ENCODE measurements at places on chromosomes 11 and 22.

DNA sequence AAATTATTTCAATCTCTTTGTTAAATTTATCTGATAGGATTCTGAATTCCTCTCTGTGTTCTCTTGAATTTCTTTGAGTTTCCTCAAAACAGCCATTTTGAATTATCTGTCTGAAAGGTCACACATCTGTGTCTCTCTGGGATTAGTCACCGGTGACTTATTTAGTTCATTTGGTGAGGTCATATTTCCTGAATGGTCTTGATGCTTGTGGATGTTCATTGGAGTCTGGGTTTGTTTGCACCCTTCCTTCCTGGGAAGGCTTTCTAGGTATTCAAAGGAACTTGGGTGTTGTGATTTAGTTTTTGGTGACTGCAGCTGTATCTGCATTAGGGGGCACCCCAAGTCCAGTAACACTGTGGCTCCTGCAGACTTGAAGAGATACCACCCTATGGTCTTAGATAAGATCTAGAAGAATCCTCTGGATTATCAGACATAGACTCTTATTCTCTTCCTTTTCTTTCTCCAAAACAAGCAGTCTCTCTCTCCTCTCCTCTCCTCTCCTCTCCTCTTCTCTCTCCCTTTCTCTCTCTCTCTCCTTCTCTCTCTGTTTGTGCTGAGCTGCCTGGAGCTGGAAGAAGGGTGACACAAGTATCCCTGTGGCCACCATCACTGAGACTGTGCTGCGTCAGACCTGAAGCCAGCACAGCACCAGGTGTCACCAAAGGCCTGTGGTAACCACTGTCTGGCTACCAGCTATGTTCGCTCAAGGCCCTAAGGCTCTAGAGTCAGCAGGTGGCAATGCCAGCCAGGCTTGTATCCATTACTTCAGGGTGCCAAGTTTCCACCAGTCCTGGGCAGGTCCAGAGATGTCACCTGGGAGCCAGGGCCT, 3.3 kb upstream of the HEPN1 start:
- no peak for DNase-seq

- peak; percentile 71 for DNase-seq
Observed at GRCh38 chr22:24175160-24175808, 6.0 kb upstream of the SUSD2 start.

GRCh38 chr11:112304914-112305313, 44.3 kb upstream of the PLET1 start:
- DNase-seq = no peak

- DNase-seq = peak; percentile 36
Observed at GRCh38 chr11:64864473-64865285, 13.7 kb downstream of the EHD1 start.

GRCh38 chr22:40088818-40089217, 88.9 kb upstream of the TNRC6B start:
- no peak for DNase-seq

- DNase-seq = no peak
Observed at GRCh38 chr22:42692239-42693054, 28.2 kb downstream of the A4GALT start.

GRCh38 chr11:57502870-57503269, 12.6 kb downstream of the SLC43A1 start:
- DNase-seq = no peak

GRCh38 chr11:125429174-125429707, 66.8 kb downstream of the FEZ1 start:
- DNase-seq = peak; percentile 72

GRCh38 chr22:46970411-46971098, 208.1 kb downstream of the TBC1D22A start:
- DNase-seq = no peak

DNA sequence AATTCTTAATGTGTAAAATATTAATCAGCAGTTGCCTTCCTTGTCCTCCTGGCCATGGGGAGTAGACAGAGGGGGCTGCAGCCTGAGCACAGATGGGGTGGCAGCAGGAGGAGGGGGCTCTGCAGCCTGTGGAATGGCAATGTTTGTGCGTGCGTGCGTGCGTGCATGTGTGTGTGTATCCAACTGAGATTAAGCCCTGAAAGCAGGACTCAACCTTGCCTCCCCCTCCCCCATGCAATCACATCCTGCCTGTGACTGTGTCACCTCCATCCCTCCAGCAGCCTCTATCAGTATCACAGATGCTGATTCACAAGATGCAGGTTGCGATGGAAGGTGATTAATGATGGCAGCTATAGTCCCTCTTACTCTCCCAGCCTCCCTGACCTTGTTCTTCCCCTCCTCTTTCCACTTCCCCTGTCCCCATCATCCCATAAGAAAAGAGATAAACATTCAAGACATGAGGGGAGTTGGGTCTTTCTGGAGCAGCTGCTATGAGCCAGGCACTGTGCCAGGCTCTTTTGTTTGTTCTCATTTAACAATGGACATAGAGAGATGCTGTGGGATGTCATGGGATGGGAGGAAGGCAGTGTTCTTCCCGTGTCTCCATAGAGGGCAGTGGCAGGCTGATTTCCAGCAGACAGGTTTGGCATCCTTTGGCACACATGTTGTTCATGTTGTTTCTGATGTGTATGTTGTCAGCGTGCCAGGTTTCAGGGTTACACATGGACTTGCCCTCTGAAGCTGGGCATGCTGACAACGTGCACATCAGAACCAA, 43.8 kb upstream of the NECTIN1 start:
- DNase-seq = no peak

- DNase-seq = no peak
Observed at GRCh38 chr11:94595076-94595475, 27.9 kb downstream of the PIWIL4 start.

DNA sequence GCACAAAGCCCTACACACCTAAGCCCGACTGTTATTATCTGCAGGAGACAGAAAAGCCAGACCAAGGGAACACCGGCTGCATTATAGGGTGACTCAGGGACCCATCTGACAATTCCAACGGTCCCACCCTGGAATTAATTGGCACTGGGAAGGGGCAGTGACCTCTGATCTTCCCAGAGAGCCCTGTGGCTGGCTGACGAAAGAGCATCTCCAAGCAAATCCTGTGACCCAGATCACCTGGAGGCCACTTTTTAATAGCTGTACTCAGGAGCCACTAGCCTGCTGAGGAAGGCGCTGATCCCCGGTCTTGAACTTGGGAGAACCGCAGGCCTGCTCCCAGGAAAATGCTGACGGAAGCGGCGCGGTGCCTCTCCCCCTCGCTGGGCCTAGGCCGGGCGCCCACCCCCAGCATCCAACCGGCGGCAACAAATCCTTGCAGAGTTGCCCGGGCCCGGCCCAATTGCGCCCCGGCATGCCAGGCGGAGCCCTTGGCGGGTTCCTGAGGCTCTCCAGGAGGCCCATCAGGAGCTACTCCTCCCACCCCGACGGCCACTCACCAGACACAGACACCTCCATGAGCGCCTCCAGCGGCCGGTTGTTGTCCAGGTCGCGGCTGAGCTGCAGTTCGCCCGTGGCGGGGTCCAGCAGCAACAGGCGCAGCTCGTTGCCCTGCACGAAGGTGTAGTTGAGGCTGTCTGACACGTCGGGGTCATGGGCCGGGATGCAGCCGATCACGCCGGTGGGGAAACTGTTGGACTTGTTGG, 4.2 kb downstream of the CELSR1 start:
- no peak for DNase-seq

DNA sequence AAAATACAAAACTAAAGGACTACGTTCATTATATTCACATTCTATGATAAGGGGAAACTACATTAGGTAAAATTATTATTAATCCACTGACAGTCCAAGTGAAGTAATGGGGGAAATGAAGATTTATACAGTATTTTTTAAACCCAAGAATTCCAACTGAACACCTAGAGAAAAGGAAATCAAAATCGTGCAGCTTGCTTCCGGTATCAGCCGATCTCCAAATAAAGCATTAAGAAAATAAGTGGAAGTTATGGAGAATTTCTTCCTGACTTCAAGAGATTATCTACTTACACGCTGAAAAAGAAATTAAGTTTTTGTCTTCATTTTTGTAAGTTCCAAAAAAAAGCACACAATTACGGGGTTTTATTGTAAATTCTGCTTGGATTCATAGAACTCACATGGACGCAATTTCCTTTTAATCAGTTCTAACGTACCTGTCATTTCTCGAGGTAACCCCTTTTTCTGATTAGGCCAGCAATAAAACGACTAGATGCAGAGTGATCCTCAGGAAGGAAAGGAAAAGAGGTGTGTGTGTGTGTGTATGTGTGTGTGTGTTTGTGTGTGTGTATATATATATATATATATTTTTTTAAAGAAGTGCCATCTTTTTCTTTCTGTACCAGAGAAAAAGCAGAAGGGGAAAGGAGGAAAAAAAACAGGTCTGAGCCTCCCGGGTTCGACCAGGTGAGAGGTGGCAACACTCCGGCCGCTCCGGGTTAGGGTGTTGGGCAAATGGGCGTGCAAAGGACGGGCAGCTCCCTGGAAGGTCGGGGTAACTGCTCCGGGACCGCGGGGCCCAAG, 1.1 kb downstream of the ZBTB44 start:
- peak; percentile 7 for DNase-seq

- no peak for DNase-seq
Observed at GRCh38 chr11:35992548-35992947, 48.7 kb downstream of the LDLRAD3 start.

- no peak for DNase-seq
Observed at GRCh38 chr11:86175626-86176025, 68.9 kb upstream of the EED start.

DNA sequence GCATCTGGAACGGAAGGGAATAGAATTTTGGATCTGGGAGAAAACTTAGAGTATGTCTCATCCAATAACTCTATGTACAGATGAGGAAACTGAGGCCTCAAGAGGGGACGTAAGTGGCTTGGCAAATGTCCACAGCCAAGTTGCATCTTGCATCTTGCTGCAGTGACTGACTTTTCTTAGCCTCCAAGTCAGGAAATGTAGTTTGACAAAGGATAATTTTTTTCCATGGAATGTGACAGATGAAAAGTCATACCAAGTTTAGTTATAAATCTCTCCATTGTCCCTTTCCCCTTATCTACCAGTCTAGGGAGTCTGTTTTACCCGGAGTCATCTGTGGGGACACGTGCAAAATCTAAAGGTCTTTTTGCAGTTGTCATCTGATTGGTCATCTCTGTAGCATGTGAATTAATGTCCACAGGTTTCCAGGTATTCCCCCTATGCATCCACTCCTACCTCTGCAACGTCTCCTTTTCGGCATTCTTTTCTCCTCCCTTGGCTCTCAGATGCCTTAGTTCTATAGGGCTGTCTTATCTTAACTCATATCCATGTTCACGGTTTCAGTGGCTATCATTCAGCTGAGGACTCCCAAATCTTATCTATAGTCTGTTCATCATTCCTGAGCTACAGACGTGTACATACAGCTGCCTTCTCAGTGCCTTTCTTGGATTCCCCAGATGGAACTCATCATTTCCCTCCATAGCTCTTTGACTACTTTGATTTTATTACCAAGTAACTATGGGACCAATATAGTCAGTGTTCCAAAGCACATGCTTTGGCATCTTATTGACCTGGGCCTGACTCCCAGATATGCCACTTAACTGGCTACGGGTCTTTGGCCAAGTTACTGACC, 139.5 kb upstream of the TIMP3 start:
- no peak for DNase-seq

DNA sequence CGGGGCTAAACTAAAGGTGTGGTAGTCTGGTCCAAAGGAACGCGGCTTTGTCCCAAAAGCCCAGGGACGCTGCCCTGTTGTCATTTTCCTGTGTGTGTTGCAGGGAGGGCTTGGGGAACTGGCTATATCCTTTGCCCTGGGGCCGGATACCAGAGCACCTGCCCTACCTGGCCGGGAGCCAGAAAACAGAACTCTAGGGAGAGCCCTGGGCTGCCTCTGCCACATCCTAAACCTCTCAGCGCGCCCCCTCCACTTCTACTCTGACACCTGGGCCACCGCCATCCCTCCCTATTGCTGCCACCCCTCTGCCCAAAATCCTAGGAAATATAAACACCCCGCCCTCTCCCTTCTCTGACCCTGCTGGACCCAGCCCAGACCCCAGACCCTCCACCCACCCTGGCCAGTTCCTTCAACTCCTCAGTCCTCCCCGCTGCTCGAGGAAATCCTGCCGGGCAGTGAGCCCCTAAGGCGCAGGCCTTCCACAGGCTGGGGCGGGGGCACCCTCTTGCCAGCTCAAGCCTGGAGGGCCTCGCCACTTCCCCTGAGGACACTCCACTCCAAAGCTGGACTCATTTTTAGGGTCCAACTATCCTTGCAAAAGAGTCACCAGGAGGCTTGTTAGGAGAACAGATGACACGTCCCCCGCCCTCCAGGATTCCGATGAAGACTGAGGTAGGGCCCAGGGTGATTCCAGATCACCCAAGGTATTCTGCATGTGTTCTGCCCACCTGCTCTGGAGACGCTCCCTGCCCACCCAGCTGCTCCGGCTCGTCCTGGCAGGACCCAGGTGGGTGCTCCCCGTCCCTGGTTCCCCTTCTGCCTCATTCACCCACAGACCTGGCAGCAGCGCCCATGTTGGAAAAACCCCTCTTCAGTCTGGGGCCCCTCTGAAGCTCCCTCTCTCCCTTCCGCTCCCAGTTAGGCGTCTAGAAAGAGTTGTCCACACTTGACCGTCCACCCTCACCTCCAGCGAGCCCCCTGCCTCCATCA, 12.2 kb downstream of the KCTD17 start:
- no peak for DNase-seq

- DNase-seq = no peak
Observed at GRCh38 chr11:12180257-12181205, 70.1 kb downstream of the MICAL2 start.

GRCh38 chr11:6438979-6439571, 1.7 kb downstream of the HPX start:
- peak; percentile 74 for DNase-seq

GRCh38 chr11:27763736-27764135, 63.5 kb upstream of the BDNF start:
- DNase-seq = no peak

GRCh38 chr11:108239076-108239475, 16.2 kb downstream of the ATM start:
- no peak for DNase-seq

DNA sequence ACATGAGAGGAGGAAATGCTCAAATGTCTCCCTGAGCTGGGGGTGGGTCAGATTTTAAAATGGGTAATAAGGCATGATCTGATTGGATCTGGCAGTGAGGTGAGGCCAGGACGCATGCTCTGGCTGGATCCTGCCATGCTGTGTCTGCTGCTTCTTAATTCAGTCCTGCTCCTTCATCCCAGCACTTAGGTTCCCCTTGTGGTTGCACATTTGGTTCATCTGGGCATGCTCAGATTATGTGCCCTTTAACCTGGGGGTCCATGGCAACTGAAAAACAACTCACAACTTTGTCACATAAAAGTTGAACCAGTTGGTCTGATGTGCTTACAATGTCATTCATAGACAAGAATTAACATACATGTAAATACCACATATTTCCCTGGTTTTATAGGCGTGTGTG, 67.9 kb downstream of the PIWIL4 start:
- DNase-seq = no peak

GRCh38 chr11:87330187-87330601, 292.5 kb downstream of the TMEM135 start:
- no peak for DNase-seq

All from cerebellum (tissue), 4 donors.